Umbilical cord (tissue), 2 donors: ENCODE measurements at places on chromosomes 3 and 15. TPM values are rescaled to one million over a fixed set of nuclear protein-coding genes. Genes with fewer than 3 reads are reported as not detected.

DNA sequence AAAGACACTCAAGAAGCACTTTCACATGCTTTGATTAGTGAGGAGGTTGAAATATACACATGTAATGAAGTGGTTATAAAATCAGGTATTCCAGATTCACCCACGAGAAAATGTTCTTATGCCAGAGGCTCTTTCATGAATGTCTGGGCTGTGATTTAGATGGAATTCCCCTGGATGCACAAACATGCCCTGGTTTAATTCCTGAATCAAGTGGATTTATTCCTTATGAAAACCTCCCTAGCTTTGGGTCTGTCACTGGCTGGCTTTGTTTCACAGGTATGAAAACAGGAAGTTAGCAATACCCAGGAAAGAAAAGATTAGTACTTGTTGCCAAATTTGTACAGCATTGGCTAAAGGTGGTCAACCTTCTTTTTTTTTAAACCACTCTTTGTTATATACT is 1123.0 kb downstream of the ROBO1 start:
- DNase-seq = no peak

DNA sequence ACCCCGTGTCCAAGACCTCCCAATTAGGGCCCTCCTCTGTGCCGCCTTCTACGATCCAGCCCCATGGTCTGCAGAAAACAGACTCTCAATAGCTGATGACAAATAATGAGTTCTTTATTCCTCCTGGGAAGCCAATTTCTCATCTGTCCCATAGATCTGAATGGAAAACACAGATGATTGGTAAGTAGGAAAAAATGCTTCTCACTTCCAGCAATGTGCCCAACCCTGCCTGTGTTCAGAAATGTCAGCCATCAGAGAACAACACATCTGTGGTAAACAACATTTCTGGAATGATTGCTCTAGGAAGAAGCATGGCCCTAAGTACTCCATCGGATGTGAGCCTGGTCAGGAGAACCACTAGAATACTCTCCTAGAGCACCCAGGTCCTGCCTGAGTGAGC is 240.5 kb upstream of the HES1 start:
- DNase-seq = no peak

- DNase-seq = no peak
These were observed 97.6 kb upstream of the UMPS start for GRCh38 chr3:124632566-124633140.

- DNase-seq = no peak
These were observed 809.6 kb upstream of the NR2F2 start for GRCh38 chr15:95520922-95521321.

DNA sequence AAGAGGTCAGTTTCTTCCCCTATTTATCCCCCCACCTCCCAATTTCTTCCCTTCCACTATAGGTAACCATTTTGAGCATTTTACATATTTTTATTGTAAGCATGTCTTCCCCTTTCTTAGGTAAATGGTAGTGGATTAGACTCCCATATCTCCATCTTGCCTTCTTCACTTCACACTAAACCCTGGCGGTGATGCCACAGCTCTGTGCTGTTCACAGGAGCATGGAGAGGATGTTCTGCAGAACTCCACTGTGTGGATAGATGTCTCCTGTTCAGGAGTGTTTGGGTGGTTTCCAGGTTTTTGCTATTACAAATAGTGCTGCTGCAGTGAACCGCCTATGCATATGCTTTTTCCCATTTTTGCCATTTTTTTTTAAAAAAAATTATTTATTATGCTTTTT is 182.7 kb downstream of the NSMCE3 start:
- DNase-seq = no peak

PLOD2 gene
- total RNA-seq = 513 TPM

GRCh38 chr3:86481031-86481430 is 509.9 kb downstream of the VGLL3 start:
- DNase-seq = no peak

DNA sequence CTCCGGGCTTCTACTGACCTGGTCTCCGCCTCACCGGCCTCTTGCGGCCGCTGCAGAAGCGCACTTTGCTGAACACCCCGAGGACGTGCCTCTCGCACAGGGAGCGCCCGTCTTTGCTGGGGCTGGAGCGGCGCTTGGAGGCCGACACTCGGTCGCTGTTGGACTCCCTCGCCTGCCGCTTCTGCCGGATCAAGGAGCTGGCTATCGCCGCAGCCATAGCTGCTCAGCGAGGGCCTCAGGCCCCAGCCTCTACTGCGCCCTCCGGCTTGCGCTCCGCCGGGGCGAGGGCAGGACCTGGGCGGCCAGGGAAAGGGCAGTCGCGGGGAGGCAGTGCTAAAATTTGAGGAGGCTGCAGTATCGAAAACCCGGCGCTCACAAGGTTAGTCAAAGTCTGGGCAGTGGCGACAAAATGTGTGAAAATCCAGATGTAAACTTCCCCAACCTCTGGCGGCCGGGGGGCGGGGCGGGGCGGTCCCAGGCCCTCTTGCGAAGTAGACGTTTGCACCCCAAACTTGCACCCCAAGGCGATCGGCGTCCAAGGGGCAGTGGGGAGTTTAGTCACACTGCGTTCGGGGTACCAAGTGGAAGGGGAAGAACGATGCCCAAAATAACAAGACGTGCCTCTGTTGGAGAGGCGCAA is 319.2 kb downstream of the FGF12 start:
- DNase-seq = peak; percentile 42

DNA sequence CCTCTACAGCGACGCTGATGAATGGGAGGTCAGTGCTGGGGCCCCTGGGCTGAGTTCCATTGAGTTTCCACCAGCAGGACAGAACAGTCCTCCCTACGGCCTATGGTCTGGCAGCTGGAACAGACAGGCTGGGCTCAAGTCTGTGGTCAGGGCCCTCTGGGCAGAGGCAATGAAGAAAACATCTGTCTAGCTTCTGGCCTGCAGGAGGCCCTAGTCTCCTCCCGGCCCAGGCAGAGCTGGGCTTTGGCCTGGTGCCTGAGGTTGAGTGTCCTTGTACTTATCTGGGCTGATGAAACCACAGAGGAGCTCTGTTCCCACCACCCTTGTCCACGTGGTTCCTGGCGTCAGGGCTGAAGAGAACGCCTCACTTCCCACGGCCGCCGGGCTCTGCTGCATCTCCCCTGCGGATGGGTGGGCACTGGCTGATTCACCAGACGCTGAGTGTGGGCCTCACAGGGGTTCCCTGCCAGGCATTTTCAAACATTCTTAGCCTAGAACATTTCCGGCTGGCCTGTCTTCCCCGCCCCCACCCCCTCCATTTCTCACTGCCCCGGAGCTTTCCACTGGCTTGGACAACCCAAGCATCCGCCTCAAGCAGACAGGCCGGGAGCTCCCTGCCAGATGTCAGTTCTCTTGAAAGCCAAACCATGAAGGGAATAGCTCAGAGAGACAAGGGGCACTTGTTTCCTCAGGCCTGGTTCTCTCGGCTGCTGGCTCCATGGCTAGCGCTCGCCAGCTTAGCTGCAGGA is 20.3 kb downstream of the PPCDC start:
- peak; percentile 99 for DNase-seq

- no peak for DNase-seq
These were observed 26.2 kb downstream of the EFCAB12 start for GRCh38 chr3:129402210-129402609.

DNA sequence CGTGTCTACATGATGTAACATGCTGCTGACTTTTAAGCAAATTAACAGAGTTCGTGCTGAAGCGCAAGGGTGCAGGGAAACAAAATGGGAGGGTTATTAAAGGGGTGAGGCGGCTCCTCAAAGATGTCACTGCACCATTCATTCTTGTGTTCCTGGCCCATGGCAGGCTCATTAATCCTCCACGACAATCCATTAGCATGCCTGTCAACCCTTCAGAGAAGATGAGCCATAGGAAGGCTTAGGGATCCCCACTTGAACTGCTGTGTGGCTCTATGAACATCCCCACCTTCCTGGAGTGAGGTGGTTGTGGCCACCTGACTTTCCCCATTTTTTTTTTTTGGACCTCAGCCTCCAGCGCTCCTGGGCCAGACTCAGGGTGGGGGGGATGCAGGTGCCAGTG is 45.8 kb downstream of the IGF1R start:
- no peak for DNase-seq

DNA sequence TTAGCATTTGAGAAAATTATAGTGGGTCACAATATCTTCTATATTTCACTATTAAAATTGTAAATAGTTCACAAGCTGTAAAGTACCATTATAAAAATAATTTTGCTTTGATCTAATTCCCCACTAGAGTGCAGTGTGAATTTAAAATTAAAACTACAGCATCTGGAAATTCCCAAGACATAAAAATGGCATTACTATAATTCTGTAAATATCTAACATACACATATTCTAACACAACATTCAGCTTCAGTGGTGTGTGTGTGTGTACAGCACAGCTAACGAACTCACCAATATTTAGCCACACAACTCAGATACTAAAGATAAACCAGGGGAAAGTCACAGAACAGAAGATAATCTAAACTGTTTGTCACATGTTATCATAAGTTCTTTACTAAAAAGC is 424.9 kb upstream of the ZNF385D start:
- peak; percentile 18 for DNase-seq

ZPLD1 gene
- total RNA-seq = 3.6 TPM

GP9 gene
- total RNA-seq = 3.6 TPM

DNA sequence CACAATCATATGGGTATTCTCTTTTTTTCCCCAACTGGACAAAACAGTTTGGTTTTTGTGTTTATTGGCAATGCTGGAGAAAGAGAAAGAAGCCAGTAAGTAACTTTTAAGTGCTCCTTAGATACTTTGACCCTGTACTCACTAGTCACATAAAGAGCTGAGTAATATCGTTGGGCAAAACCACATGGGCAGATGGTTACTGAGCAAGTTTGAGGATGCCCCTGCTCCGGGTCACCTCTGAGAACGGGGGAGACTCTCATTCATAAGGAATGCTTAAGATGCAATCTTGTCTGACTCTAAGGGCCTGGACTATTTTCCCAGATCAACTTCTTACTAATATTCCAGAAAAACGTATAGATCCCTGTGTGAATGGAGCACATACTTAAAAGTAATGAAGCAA is 106.4 kb upstream of the SLC2A2 start:
- DNase-seq = no peak

- no peak for DNase-seq
These were observed 42.8 kb upstream of the SECISBP2L start for GRCh38 chr15:49088996-49089395.
